ENCODE measurements at places on chromosomes 7 and 10.

- DNase-seq, result peak; percentile 78
Observed at GRCh38 chr10:132458586-132459300, 61.7 kb downstream of the PWWP2B start.

- no peak for DNase-seq
Observed at GRCh38 chr10:6176691-6177231, 26.0 kb upstream of the PFKFB3 start.

DNA sequence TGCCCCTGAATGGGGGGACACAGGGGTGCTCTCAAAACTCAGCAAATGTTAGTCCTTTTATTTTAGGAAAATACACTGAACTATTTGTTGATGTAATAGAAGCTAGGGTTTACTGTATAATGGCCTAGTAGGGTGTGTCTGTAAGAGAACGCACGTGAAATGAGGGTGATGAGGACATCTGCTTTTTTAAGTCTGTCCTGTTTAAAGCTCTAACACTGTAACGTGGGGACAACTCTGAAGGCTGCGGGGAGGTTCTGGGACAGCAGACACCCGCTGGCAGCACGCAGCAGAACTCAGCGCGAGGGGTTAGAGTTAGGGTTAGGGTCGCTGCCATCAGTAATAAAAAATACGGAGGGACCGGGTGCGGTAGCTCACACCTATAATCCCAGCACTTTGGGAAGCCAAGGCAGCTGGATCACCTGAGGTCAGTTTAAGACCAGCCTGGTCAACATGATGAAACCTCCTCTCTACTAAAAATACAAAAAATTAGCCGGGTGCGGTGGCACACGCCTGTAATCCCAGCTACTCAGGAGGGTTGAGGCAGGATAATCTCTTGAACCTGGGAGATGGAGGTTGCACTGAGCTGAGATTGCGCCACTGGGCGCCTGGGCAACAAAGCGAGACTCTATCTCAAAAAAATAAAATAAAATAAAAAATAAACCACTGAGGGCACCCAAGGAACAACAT, 98.0 kb downstream of the CTBP2 start:
- no peak for DNase-seq

- no peak for DNase-seq
Observed at GRCh38 chr7:43465581-43466554, 117.0 kb upstream of the STK17A start.

- DNase-seq, result no peak
Observed at GRCh38 chr10:45368181-45368580, 5.8 kb upstream of the ALOX5 start.

DNA sequence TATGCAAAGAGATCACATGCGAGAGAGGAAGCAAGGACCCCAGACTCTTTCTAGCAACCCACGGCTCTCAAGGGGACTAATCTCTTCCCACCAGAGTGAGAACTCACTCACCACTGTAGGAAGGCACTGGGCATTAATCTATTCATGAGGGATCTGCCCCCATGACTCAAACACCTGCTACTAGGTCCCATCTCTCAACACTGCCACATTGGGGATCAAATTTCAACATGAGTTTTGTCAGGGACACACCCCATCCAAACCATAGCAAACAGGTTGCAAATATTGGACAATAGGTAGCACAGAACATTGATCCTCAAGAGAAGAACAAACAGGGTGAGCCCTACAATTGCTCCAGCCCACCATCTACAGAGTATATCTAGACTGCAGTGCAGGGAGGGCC, 740.6 kb downstream of the LRMDA start:
- DNase-seq, result no peak

- no peak for DNase-seq
Observed at GRCh38 chr7:151298765-151299164, 42.8 kb upstream of the NUB1 start.

GRCh38 chr10:132011445-132011844, 29.7 kb upstream of the BNIP3 start:
- DNase-seq, result no peak

Data from activated T-cell treated with anti-CD3 and anti-CD28 coated beads, Interleukin-2, amount 50 U/mL, for 48 hours (primary cell).